ENCODE measurements at places on chromosomes 3 and 15. TPM values are rescaled to one million over a fixed set of nuclear protein-coding genes. Genes with fewer than 3 reads are reported as not detected.

NPAP1 gene
- not detected for total RNA-seq

NME9 gene
- not detected for total RNA-seq

NLGN1 gene
- total RNA-seq = 1.6 TPM

LTK gene
- total RNA-seq = not detected

SLC26A6 gene
- total RNA-seq = 23.6 TPM

PLSCR5 gene
- not detected for total RNA-seq

MEIS2 gene
- 17.1 TPM for total RNA-seq

SMCO1 gene
- 0.14 TPM for total RNA-seq

RHOV gene
- 0.43 TPM for total RNA-seq

NR2F2 gene
- 27.9 TPM for total RNA-seq

CCR8 gene
- not detected for total RNA-seq

ANKUB1 gene
- total RNA-seq = not detected

NDUFB4 gene
- 188 TPM for total RNA-seq
